Cardiac septum (tissue), 1 donor: ENCODE measurements at places on chromosomes 1 and 21.
A peak's percentile ranks its signal among the peaks of the same experiment; 100 is the strongest.

- DNase-seq: no peak
Measured at GRCh38 chr1:205339197-205339702, 17.5 kb downstream of the KLHDC8A start.

DNA sequence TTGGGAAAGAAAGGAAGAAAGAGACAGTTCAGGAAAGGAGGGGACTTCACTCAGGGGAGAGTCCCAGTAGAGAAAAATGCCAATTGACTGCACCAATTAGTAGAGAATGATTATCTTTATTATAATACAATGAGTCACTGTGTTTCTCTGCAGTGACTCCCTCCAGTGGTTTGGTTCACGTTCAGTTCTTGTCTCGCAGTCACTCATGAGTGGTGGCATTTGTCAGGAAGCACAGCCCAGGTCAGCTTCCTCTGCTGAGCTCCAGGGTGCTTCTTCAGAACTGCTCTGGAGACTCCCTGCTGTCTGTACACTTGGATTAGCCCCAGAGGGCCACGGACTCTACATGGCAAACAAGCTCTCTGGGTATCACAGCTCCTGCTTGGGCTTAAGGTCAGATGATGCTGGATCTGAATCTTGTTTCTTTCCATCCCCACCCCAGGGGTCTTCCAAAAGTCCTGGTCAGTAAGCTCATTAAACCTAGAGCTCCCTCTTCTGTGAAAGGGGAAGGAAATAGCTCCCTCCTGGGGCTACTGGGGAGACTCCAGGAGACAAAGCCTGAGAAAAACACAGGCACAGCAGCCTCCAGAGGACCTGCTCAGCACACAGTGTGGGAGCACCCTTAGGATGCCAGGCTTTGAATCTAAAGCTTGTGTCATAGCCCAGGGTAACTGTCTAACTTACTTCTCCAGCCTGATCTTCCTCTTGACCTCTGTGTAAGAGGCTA lies 619.0 kb downstream of the AJAP1 start:
- DNase-seq: no peak

DNA sequence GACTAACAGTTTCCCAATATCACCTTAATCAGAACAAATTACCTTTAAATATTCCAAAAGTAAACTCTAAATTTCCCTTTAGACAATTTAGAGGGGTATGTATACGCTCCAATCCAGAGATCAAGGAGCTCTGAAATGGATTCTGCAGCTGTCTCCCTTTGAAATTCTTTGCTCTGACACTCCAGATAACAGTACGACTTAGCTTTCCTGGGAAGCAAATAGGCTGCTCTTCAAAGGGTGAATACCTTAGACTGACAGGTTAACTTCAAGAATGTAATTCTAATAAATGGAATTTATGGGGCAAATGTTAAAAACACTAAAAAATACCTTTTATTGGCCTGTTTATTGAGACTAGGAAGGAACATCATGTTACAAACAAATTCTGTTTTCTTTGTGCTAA lies 357.2 kb downstream of the USP25 start:
- DNase-seq: no peak

GRCh38 chr1:89262643-89263042 lies 10.0 kb downstream of the GBP5 start:
- no peak for DNase-seq

GRCh38 chr1:30704271-30704670 lies 19.1 kb downstream of the MATN1 start:
- DNase-seq: peak; percentile 78

- no peak for DNase-seq
Measured at GRCh38 chr1:195948123-195948895, 659.9 kb downstream of the KCNT2 start.

GRCh38 chr21:29130270-29130969 lies at the start of gene MAP3K7CL:
Gene MAP3K7CL, plus strand, starts transcription at chr21:29130644. Its CDS starts 2,701 bp downstream, at chr21:29133345.
- DNase-seq: peak; percentile 82

DNA sequence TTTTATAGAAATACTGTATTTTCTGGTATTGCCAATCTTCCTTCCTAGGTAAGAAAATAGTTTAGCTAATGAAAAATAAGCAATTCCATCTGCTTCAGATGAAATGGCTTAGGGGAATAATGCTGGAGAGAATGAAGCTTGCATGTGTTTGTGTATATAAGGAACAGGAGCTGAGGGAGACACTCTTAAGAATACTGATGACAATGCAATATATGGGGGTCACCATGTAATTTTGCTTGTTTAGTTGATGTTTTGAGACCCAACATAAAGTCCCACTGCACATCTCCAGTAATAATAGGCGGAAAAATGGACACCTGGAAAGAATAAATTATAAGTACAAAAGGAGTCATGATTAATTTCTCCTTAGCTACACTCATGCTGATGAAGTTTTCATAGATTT lies 110.8 kb upstream of the BRINP3 start:
- DNase-seq: no peak

DNA sequence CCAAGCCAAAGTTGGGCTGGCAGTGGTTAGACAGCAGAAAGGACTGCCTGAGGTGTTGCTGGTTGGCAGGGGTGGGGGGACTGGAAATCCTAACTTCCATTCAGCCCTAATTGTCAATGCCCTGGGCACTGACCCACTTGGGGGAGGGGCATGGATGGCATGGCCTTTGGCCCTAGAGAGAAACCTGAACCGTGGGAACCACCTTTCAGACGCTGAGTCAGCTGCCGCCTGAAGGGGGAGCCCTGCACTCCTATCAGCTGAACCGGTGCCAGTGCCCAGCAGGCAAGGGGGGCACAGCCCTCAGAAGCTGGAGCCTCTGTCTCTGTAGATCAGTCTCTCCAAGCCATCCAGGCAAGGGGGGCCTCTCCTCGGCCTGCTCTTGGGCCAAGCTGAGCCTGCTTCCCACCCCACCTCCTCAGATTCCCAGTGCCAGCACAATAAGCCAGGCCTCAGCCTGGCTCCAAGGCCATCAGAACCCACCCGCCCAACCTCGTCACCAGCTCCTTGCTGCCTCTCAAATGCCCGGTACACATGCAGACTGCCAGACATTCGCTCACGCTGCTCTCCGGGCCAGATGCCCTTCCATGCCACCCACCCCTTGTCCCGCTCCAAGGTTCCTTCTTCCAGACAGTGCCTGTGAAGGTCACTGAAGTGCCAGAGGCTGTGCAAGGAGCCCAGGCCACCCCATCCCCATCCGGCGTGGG lies 11.6 kb downstream of the TINAGL1 start:
- DNase-seq: no peak

DNA sequence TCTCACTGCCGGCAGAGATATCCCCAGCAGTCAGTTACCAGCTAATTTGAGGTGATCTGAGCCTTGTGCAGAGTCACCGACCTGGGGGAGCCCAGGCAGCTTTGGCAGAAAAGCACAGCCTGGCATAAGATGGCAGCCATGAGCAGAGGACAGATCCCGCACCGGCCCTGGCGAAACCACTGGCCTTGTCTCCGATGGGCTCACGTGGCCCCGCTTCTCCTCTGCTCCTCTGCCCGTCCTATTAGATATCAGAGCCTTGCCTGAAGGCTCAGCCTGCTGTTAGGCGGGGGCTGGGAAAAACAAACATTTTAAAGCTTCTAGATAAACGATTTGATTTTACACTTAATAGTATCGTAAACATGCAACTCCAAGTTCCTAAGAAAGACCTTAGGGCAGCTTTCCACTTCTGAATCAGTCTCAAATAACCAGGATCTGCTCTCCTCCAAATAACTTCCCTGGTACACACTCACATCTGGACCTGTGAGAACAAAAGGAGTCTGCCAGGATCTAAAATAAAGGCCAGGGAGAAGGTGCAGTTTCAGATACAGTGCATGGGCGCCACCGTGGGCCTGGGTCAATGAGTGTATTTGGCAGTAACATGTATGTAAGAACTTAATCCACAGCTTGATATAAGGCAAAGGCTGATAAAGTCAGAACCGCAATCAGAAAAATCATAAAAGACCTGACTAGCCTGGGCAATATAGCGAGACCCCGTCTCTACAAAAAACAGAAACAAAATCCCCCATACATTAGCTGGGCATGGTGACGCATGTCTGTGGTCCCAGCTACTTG lies 10.0 kb downstream of the EDARADD start:
- DNase-seq: no peak

DNA sequence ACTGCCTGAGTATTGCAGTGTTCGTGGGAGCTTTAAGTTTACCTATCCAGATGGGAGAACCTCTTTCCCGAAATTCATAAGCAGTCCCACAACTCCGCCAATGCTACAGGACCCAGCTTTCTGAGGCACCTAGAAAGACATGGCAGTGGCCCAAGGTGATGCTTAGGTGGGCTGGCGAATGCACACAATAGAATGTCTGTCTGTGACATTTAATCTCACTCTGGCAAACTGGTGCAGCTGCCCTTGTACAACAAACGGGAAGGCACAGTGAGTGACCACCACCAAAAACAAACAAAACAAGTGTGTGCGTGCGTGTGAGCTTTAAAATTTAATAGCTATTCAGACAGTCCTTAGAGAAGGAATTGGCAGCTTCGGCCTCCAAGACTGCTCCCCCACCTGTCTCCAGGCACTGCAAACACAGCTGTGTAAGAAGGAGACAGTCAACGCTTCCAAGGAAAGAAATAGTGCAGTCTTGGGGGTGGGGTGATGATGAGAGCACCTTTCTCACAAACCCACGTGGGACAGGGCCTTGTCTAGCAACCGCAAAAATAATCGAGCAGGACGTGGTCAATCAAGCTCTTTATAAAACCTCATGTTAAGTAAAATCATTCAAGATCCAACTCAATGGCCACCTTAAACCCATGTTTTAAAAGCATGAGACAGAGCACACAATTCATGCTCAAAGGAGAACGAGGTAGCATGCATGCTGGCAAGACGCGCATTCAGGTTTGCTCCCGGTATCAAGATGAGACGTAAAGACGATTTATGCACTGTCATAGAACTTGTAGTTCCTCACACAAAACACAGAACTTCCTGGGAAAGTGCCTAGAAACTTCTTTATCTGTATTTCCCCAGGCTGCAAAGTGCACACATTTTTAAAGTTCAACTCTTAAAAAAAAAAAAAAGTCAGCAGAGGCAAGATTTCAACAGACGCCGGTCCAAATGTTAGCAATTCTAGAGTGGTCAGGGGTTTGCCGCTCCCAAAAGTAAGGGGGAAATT lies 84.1 kb downstream of the TM2D1 start:
- DNase-seq: no peak

GRCh38 chr1:40155910-40156309 lies 5.3 kb upstream of the RLF start:
- no peak for DNase-seq

DNA sequence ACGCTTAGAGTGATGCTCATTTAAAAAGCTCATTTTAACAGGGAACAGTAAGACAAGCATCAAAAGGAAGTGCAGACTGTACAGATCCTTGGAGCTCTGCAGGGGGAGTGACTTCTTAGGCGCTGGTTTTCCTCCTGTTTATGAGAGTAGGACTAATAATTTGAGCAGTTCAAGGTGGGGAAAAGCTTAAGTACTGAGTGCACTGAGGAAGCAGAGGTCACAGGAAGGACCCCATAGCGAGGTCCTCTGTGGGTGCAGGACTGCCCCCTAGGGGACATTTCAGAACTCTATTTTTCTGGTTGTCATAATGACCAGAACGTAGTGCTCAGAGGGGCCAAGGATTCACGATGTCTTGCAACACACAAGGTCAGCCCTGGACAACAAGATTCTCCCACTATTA lies 112.1 kb downstream of the HLCS start:
- no peak for DNase-seq

GRCh38 chr1:185155600-185156287 lies 1.0 kb downstream of the TRMT1L start:
- DNase-seq: no peak

DNA sequence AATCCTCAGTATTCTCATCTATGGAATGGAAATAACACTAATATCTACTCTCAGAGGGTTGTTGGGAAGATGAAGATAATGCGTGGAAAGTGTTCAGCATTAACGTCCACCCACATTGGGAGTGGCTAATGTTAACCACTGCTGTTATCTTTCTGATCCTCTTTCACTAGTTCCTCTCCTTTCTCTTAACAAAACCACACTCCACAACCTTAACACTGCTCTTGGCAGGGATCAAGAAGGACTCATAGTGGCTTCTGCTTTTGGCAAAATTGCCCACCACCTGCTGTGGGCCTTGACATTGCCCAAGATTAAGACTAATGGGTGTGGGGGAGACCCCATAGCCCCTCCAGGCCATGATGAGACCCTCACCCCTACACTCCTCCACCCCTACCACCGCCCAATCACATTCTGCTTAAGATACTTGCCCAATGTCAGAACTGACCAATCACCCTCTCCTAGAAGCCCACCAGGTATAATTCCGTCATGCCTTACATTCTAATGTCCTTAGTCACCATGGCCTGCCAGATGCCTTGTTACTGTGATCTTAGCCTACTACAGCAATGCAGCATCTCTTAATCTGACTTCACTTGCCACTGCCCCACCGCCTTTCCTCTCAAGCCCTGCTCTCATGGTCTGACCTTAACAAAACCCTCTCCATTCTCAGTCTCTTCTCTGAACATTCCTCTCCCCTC lies 27.1 kb downstream of the DHCR24 start:
- DNase-seq: no peak

GRCh38 chr1:208200116-208200515 lies 44.1 kb downstream of the PLXNA2 start:
- no peak for DNase-seq

- DNase-seq: peak; percentile 26
Measured at GRCh38 chr1:24139841-24140425, 3.0 kb downstream of the IL22RA1 start.

GRCh38 chr1:210201681-210202080 lies 30.9 kb upstream of the SERTAD4 start:
- no peak for DNase-seq

- DNase-seq: no peak
Measured at GRCh38 chr1:80961464-80962190, 839.1 kb upstream of the ADGRL2 start.

DNA sequence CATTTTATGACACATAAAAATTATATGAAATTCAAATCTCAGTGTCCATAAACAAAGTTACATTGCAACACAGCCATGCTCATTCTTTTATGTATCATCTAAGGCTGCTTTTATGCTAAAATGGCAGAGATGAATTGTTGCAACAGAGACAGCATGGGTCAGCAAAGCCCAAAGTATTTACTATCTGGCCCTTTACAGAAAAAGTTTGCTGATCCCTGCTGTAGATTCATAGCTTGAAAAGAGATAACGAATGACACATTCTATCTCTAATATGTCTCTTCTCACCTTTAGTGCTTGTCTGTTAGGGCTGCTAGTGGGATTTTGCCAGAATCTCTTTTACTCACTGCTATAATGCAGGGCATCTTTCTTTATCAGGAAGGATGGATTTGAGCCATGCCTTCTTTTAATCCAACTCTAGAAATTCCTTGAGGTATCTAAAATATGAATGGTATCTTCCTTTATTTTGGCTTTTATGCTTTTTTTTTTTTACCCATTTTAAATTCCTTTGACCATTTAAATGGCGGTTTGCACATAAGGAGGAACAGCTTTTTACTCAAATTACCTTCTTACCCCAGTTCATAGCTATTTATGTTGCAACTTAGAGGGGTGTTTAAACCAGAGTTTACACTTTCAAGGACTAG lies 598.2 kb downstream of the PLPP3 start:
- DNase-seq: no peak

- no peak for DNase-seq
Measured at GRCh38 chr1:7219031-7219430, 433.8 kb downstream of the CAMTA1 start.
